Activated CD4-positive, CD25-positive, alpha-beta regulatory T cell treated with anti-CD3 and anti-CD28 coated beads, Interleukin-2, amount 50 U/mL, for 24 hours (primary cell): ENCODE measurements at places on chromosomes 3 and 15.
A peak's percentile ranks its signal among the peaks of the same experiment; 100 is the strongest.

DNA sequence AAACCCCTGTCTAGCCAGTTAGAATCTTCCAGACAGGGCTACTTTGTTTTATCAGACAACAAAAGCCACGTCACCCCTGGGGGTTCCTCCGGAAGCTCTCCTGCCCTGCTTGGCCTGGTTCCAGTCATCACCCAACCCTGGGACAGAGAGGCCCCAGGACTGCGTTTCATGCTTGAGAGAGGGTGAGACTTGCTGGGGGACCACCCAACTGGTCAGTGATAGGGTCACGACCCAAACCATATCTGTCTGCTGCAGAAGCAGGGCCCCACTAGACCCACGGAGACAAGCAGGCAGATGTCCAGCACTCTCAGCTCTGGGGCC, 1.2 kb downstream of the NT5DC2 start:
- no peak for ATAC-seq

GRCh38 chr3:169280010-169280585, 383.4 kb downstream of the MECOM start:
- ATAC-seq, result no peak

- no peak for ATAC-seq
Measured at GRCh38 chr3:39291903-39292329, 12.1 kb upstream of the CX3CR1 start.

GRCh38 chr3:54951405-54951804, 23.5 kb upstream of the LRTM1 start:
- ATAC-seq, result no peak

GRCh38 chr3:86774082-86774691, 216.8 kb downstream of the VGLL3 start:
- no peak for ATAC-seq

GRCh38 chr3:23253214-23253613, 50.1 kb downstream of the UBE2E2 start:
- no peak for ATAC-seq

- ATAC-seq, result no peak
Measured at GRCh38 chr3:52527039-52527731, 6.5 kb downstream of the NT5DC2 start.

- no peak for ATAC-seq
Measured at GRCh38 chr3:107213044-107213669, 164.1 kb upstream of the CCDC54 start.

GRCh38 chr15:80788536-80788935, 9.4 kb downstream of the CEMIP start:
- no peak for ATAC-seq

DNA sequence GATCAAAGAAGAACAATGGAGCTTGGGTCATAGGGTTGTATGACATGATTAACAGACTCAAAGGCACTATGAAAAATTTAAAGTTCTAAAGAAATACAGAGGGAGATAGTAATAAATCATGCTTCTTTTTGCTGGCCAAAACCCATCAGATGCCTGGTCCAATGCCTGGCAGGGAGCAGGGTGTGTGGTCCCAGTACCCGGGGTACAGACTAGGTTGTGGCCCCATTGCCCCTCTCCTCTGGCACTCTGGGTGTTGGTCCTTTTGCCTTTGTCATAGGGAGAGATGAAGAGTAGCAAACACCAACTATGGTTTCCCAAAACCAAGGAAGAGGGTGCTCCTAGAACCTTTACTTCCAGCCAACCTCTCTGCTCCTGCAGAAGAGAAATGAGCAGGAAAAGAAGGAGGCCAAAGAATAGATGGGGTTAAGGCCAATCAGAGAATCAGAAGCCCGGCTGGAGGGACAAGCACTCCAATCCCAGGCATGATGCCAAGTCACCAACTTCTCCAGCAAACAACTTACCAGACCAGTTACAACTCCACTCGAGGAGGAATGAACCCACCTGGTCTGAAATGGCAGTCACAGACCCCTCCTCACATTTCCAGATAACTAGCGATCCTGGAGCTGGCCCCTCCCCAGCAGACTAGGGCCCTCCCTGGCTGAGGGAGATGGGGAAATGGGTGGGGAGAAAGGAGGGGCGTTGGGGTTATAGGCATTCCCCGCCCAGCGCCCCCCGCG, 1.8 kb downstream of the IGDCC3 start:
- no peak for ATAC-seq

DNA sequence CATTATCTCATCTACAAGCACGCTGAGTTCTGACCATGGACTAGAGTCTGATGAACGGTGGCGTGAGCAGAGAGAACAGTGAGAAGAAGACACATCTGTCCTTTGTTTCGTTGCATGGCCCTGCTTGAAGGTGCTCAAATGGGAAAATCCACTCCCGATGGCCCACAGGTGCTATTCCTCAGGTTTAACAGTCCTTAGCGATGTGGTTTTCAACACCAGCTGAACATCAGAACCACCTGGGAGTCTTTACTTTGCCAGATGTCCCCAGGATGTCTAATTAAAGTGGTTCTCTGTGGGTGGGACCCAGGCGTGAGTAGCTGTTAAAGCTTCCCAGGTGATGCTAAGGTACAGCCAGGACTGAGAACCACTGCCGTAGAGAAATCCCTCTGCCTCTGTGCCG, 13.0 kb downstream of the ADAMTS17 start:
- no peak for ATAC-seq

GRCh38 chr3:114727373-114727772, 419.7 kb downstream of the ZBTB20 start:
- ATAC-seq, result no peak

DNA sequence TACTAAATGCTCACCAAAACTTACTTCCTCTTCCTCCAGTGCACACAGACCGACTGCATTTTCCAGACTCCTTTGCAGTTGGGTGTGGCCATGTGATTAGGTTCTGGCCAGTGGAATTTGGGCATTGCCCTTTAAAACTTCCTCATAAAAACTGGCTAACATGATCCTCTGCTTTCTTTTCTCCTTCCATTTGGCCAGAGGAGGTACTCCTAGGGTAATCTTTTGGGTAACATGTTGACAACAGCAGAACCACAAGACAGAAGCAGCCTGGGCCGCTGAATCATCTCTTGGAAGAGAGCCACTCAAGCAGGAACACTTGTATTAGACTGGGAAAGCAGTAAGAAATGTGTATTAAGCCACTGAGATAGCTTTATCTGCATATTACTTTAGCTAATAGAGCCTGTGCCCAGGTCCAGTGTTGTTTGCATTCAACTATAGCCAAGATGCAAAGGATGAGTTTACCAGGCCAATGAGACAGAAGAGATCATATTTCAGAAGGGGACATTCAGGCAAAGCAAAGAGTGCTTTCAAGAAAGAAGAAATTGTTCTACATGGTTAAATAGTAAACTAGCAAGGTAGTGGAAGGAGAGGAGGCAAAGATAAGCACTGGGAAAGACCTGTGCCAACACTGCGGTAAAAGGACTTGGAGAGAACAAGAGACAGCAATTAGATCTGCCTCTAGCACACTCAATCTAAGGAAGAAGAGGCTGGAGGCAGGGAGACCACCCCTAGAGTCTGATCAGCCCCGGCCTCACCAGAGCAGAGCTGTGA, 79.8 kb downstream of the PLCH1 start:
- ATAC-seq, result no peak

GRCh38 chr15:56244038-56244810, 545 bp upstream of the RFX7 start:
- ATAC-seq, result no peak

- no peak for ATAC-seq
Measured at GRCh38 chr15:31325595-31326155, 960 bp upstream of the KLF13 start.

GRCh38 chr3:13190378-13190765, 117.1 kb upstream of the IQSEC1 start:
- no peak for ATAC-seq

GRCh38 chr3:190486533-190486864, 27.4 kb upstream of the IL1RAP start:
- ATAC-seq, result no peak

DNA sequence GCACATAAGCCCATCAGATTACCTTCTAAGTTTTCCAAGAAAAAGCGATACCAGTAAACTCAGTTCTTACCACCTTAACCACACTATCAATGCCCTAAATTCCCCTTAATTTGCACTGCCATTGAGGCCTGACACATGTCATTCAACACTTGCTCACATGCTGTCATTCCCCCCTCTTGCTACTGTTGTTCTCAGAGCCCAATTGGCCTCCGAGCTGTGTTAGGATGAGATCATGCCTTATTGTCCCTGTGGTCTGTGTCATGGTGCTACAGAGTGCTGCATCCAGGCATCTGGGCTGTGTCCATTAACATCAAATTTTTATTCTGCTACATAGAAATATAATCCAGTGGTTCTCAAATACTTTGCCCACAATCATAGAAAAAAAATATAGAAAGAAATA, 213.6 kb downstream of the SSR3 start:
- no peak for ATAC-seq

DNA sequence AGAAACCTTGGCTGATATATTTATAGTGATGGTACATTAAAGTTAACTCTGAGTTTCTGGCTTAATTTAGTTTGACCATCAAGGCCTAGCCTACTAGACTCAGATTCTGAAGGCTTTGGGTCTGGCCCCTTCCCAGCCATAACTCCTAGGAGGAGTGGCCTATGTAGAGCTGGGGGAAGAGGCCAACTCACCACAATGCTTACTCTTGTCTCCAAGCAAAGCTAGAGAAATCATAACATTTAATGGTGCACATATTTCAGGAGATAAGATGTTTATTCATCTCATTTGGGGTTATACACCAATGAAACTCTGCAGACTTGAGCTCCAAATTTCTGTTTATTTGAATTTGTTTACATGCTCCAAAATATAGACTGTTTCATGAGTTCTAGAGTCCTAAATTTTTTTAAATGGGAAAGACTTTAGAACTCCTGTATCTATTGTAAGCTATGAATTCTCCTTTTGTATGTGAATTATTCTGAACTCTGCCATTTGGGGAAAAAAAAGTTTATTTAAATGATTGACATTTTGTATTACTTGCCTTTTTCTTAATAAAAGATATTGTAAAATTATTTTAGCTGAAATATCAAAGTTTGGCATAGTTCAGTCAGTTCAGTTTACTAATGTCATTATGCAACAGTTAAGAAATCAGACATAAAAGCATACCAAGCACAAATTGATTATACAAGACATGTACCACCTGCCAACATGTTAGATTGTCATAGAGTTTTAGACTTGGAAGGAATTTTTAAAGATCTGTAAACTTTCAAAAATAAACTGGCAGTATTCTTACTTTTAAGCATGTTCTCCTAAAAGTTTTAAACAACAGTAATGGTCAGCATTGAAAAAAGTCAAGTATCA, 143.4 kb upstream of the NR2E3 start:
- no peak for ATAC-seq

DNA sequence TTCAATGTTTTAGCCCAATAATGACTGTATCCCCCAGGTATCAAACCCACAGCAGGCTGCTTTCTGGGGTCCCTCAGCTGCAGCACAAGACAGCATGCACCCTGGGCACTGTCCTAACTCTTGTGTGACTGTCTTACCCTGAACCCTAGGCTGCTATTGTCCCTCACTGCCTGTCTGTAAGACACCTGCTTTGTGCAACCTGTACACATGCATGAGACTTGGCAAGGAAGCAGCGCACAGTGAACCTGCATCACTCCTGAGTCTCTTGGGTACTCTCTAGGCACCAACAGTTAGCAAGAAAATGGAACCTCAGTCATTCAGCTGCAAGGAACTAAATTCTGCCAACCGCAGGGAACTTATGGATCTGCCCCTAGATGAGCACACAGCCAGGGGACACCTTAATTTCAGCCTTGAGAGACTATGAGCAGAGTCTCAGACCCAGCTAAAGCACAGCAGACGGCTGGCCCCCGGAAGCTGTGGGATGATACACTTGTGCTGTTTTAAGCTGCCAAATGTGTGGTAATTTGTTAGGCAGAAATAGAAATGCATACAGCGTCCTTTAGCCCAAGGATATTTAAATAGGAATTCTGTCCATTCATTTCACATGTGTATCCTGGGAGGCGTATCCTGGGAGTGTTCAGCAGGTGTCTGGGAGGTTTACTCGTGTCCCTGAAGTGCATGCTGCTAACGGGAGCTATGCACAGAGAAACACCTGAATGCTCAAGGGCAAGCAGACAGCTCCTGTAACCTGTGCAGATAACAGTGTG, 223.8 kb downstream of the KLF13 start:
- ATAC-seq, result no peak

GRCh38 chr15:80612118-80612823, 82.8 kb upstream of the ABHD17C start:
- ATAC-seq, result no peak

DNA sequence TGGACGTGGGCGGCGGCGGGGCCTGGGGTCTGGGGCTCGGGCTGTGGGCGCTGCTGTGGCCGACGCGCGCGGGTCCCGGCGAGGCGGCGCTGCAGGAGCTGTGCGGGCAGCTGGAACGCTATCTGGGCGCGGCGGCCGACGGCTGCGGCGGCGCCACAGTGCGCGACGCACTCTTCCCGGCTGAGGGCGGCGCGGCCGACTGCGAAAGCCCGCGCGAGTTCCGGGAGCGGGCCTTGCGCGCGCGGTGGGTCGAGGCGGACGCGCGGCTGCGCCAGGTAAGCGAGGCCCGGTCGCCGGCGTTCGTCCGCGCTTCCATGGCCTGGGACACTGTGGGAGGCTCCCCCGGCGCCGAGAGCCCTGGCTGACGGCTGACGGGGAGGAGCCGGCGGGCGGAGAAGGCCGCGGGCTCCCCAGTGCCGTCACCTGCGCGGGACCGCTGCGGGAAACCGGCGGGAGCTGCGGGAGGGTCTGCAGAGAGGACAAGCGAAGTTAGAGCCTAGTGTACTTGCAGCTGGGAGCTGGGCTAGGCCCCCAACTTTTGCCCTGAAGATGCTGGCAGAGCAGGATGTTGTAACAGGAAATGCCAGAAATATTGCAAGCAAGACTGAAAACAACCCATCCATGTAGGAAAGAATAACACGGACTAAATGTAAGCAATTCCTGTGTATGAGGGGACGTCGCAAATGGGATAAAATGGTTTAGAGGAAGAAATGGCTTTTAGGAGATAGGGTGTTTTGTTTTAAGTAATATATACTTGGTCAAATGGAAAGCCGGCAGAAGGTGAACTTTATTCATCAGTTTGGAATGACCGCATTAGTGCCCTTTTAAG, 847 bp downstream of the WHAMM start:
- ATAC-seq, result peak; percentile 13

- peak; percentile 79 for ATAC-seq
Measured at GRCh38 chr3:125055913-125056745, at the start of gene HEG1. TSS of gene HEG1 (minus strand) at chr3:125055997. CDS start at chr3:125055890, 107 bp downstream.

DNA sequence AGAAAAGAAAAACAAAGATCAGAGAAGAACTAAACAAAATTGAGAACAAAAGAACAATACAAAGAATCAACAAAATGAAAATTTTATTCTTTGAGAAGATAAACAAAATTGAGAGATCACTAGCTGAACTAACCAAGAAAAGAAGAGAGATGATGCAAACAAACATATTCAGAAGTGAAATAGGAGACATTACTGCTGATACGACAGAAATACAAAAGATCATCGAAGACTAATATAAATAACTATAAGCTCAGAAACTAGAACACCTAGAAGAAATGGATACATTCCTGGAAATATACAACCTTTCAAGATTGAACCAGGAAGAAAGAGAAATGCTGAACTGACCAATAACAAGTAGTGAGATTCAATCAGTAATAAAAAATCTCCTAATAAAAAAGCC, 533.1 kb upstream of the PPP2R3A start:
- no peak for ATAC-seq

DNA sequence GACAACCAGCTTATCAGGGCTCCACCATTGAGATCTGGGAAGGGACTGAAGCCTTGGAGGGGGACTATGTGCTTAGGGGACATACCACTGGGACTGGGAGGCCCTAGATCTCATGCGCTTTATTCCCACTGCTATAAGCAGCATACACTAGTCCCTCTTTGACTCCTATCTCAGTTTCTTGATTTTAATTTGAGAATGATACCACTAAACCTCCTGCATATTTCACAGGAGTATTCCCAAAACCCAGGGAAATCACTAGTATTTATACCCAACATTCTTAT, 29.2 kb downstream of the SLC24A1 start:
- no peak for ATAC-seq
